ENCODE measurements at places on chromosomes 5 and 9. TPM values are rescaled to one million over a fixed set of nuclear protein-coding genes. Genes with fewer than 3 reads are reported as not detected.

DNA sequence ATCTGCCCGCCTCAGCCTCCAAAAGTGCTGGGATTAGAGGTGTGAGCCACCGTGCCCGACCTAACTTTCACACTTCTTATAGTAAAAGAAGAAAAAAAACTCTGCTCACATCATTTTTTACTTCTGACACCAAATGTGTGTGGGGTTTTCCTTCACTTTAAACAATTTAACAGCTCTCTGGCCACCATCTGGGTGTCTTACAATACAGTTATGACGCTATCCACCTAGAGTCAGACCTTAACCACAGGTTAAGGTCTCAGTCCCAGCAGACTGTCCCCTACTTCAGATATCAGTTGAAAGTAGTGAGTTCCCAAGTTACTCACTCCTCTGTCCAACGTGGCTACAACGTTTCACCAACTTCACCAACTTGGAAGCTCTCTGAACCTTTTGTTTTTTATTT is 15.4 kb upstream of the ATP6V1G1 start:
- no peak for DNase-seq

The GADD45G gene
- polyA plus RNA-seq = 0.15 TPM

- no peak for DNase-seq
Measured at GRCh38 chr5:16064135-16064893, 115.3 kb downstream of the MARCHF11 start.

The PRSS3 gene
- 4.3 TPM for polyA plus RNA-seq

- DNase-seq = no peak
Measured at GRCh38 chr5:108989761-108990392, 242.2 kb downstream of the FER start.

- DNase-seq = no peak
Measured at GRCh38 chr9:120714846-120715388, 647 bp upstream of the MEGF9 start.

The RBM18 gene
- 13.8 TPM for polyA plus RNA-seq

DNA sequence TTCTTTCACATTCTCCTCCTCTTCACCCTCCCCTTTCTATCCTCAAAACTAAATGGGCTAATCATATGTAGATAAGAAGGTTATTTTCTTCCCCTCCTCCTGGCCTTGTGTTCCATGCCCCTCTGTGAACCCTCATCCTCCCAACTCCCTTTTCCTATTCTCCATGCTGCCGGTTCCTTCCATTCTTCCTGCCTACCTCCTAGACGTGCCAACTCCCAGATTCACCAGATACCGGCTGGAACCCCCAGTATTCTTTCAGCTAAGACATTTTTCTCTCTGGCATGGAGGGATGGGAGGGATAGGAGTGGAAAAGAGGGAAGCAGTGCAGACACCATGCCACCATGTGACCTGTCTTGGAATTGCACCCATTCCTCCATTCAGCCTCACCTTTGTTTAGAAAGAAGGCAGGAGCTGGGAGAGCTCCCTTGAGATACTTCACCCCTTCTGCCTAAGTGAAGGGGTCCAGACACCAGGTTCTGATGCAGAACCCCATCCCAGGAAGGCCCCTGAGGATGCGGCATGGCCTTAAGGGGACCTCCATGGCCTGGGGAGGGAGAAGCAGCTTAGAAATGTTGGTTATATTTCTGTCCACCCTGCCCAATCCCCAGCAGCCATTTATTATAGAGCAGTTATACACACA is 4.8 kb downstream of the DNAJB5 start:
- DNase-seq = peak; percentile 58

GRCh38 chr5:96931605-96932004 is 4.3 kb upstream of the LNPEP start:
- DNase-seq = no peak

DNA sequence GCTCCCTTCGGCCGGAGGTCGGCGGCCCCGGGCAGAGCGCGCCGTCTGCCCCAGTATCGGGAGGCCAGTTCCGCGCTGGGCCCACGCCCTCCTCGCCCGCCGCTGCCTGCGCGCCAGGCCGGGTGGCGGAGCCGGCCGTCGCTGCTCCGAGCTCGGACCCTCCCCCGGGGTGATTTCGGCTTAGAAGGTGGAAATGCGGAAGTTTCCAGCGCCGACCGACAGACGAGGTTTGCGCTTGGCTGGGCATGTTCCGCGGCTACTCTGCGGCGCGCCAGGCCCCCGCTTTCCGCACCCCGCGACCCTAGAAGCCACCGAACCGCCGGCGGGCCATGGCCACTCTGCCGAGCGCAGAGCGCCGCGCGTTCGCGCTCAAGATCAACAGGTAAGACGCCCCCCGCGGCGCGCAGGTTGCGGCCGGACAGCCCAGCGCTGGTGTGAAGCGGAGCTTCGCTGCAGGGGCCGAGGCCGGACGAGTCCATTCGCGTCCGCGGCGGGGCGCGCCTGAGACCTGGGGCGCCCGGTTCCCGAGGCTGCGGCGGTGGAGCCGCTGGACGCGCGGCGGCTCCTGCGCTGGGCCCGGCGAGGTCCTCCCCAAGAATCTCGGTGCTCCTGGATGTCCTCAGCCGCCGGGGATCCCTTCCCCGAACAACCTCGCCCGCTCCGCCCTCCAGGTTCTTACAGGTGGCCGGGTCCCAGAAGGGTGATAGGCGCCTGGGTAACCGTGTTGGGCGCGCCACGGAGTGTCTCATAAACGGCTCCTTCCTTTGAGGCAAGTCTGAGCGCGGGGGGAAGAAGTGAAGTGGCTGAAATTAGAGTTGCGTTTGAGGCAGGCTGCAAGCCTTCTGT is at the start of gene DOCK8:
Gene DOCK8 (plus strand): TSS at position 218 of the 846 bp plus-strand sequence. CDS start 112 bp downstream, at position 330.
- DNase-seq = peak; percentile 43

GRCh38 chr5:74562122-74562521 is 78.4 kb downstream of the ENC1 start:
- DNase-seq = no peak

- no peak for DNase-seq
Measured at GRCh38 chr9:8715788-8716187, 916.2 kb upstream of the DMAC1 start.

DNA sequence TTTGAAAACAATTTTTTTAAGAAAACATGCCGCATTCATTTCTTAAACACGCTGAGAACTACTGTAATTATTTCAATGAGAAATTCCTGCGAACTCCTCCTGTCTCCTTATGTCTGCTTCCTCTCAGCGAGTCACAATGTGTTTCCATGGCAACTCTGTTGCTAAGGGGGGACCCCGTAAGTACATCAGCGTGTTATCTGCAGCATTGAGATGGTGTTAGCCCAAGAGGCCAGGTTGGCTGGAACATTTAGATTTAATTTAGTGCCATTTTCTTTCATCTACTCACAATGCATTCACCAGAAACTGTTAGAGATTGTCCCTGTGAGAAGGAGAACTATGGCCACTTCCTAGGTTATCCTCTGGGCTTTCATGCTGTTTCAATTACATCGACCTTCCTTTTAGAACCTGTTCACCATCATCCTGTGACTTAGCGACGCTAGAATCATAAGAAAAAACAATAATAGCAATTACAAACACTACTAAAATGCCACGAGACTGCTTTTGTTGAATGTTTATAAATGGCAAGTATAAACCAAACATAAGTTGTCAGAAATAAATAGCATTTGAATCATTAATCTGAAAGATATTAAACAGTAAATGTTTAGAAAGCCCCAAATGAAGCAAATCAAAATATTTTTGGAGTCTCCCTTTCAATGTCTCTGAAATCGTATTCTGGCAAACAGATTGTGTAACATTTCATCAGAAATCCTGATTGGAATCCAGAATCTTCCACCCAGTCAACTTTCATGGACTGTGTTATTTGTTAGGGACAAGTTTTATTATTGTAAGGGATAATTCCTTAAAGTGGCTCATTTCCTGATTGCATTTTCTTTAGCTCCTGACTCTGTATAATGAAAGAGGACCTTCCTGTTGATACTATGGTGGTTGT is 39.7 kb upstream of the SHC3 start:
- DNase-seq = no peak

- peak; percentile 80 for DNase-seq
Measured at GRCh38 chr9:124771867-124772679, 962 bp upstream of the NR6A1 start.

GRCh38 chr5:67058998-67059743 is 137.4 kb downstream of the CD180 start:
- no peak for DNase-seq

DNA sequence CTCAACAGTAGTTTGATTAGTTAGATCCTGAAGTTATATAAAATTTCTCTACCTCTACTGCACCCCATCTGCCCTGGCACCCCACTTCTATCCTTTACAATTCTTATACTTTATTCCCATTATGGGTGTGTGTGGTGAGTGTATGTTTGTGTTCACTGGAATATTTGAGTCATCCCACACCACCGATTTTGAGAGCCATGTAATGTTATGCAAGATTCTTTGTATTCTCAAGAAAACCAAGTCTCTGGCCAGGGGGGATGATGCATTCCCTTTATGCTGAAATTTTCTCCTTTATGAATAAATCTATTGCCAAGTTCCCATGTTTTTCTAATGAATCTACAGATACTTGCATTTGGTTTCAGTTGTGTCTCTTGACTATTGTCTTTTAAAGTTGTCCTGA is 266.8 kb downstream of the ARHGEF28 start:
- no peak for DNase-seq

DNA sequence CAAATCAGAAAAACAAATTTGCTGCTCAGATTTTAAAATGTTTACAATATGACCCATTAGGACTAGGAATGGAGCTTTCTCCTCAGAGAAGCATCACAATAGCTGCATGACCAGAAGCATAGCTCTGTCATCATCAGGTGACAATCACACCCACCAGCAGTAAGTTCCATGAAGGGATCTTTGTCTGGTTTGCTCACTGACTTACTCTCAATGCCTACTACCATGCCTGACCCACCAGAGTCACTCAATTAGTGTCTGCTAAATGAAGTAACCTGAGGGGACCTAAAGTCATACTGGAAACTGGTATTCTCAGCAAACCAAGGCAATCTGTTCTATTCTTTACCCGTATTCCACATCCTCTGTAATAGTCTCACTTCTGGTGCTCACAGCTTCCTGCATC is 7.7 kb downstream of the ERMP1 start:
- no peak for DNase-seq

GRCh38 chr9:84121991-84122523 is 141.5 kb downstream of the RMI1 start:
- no peak for DNase-seq

DNA sequence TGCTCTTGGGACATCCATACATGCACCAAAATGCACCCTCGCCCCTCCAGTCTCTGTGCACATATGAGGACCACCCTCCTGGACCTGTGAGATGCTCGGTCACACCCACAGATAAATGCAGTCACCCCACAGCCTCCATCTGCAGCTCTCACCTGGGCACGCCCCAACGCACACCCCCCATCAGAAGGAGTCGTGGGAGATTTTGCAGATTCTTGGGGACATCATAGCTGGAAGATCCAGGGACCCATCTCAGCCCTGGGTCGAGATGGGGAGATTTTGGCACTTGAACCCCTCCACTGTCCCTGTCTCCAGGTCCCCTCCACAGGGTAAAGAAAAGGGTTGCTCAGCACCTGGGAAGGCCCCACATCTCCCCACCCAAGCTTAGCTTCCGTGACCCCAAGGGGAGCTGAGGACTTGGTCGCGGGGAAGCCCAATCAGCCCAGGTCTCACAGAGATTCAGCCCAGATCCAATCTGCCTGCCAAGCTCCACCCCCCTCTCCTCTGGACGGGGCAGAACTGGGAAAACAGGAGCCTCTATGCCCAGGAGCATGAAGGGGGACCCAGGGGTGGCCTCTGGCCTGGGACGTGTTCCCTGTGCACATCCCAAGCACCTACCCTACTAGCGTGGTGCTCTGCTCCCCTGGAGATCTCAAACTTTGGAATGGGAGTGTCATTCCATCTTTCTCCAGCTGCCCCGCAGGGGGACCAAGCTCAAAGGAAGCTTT is 89.2 kb upstream of the LMX1B start:
- no peak for DNase-seq

The IFNK gene
- polyA plus RNA-seq = not detected

DNA sequence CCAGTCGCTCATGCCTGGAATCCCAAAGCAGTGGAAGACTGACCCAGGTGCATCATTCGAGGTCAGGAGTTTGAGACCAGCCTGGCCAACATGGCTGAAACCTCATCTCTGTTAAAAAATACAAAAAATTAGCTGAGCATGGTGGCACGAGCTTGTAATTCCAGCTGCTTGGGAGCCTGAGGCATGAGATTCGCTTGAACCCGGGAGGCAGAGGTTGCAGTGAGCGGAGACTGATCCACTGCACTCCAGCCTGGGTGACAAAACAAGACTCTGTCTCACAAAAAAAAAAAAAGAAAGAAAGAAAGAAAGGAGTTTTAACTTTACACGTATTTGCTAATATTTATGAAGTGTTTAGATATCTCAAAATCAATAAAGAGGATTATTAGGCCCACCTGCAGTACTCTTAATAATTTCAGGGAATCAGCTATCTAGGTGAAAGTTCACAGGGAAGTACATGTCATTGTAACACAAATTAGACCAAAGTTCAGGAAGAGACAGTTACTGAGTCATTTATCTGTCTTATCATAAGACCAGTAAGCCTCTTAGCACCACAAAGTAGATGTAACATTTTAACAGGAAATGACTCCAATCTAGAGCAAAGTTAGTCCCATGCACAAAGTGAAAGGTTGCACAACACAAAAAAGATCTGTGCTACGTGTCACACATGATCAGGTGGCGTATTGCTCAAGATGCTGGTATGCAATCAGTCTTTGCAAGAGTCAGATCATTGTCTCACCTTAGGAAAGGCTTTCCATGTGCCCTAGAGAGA is 34.1 kb upstream of the PLIN2 start:
- peak; percentile 93 for DNase-seq

The OTULINL gene
- 2.4 TPM for polyA plus RNA-seq

The NXNL2 gene
- polyA plus RNA-seq = 0.92 TPM

- peak; percentile 28 for DNase-seq
Measured at GRCh38 chr5:172005708-172006320, 624 bp downstream of the FBXW11 start.

DNA sequence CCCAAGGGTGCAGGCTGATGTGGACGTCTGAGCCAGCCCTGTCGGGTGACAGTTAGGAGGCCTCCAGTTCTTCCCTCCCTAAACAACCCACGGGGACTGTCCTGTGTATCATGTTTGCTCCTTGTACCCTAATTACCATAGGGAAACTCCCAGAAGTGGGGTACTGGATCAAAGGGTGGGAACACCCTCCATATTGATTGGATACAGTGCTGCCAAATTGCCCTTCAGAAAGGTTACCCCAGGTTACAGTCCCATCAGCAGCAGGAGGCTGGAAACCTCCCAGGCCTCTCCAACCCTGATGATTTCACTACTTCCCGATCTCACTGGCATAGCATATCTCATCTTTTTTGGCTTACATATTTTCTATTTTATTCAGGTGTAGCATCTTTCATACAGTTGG is 22.0 kb downstream of the UBE2QL1 start:
- DNase-seq = no peak

DNA sequence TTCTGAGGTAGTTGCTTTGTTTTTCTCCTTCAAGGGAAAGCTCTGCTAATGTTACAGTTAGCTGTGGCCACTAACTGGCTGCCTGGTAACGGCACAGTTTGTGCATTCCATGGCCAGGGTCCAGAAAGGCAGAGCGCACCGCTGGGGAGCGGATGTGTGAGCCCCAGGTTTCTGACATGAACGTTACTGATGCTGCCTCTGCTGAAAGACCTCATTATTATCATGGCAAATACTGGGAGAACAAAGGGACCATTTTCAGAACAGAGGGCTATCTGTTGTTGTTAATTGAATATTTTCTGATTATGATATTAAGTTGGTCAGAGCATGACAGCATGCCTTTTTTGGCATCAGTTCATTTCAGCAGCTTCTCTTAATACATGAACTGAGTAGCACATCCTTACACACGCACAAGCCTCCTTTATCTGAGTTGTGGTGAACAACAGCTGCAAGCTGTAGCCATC is 134.1 kb downstream of the NUDT12 start:
- DNase-seq = no peak
